ENCODE measurements at places on chromosomes 6 and 20.

DNA sequence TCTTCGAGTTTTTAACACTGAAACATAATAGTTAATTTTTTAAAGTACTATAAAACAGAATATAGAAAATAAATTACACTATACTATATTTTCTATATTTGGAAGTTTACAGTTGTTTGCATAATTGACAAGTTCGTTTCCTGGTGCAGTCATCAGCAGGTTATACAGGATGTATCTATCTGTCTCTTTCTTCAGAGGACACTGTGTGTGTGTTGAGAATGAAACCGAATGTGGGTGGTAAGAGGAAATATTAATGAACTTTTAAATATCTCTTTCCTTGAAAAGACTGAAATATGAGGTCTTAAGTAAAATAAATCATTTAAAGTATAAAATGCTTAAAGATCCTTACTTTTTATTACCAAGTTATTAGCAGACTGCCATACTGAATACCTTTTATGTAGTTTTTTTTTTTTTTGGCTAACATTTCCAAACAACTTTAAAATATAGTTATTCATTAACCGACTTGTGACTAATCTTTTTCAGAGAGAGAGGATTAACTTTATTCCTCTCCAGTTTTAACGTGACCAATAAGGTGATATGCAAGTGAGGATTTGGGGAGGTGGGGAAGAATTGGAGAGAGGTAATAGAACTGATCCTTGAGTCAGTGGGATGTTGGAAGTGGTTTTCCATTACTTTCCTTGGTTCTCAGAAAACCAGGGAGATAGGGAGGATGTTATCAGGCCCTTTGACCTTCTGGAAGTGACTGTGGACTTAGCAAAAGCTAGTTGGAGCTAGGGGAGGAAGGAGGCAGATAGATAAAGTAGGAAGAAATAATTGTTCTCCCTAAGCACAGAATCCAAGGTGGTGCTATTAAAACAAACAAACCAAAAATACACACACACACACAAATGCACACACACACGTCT, 380.0 kb upstream of the FLRT3 start:
- DNase-seq = no peak

GRCh38 chr20:34717230-34718095, 13.3 kb downstream of the TP53INP2 start:
- no peak for DNase-seq

DNA sequence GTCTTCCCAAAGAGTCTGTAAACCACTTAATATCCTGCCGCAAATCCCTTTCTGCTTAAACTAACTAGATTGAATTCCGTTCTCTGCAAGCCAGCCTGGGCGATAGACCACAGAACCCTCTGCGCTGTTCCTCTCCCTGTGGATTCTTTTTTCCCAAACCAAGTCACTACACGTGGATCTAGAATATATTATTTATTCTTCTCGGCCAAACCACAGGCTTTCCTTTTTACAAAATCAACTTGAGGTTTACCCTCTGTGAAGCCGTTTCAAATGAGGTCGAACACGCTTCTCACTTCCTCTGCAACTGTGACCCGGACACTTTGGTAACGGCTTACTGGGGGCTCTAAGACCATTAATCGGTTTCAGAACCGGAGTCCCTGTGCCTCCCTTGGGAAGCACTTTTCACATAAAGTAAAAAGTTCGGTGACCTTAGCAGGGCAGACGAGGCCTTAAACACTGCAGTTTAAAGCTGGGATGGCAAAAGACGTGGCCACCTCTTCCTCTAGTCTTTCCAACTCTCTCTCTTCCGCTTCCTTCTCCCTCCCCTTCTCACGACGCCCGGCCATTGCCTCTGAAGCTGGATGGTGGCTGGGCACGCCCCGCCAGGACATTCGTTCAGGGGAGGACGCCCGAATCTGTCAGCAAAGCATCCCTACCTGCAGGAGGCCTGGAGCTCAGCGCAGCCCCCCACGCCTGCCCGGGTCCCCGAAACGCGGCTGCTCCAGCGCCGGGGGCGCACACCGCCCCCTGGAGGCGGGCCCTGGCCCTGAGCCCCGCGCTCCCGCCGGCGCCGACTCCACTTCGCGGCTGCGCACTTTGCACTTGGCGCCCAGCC, 55.0 kb upstream of the FOXC1 start:
- peak; percentile 88 for DNase-seq

GRCh38 chr6:87731080-87731479, 29.0 kb upstream of the AKIRIN2 start:
- DNase-seq = no peak

GRCh38 chr20:16563066-16563806, 10.0 kb downstream of the KIF16B start:
- DNase-seq = no peak

- no peak for DNase-seq
These were observed 296.2 kb downstream of the FARS2 start for GRCh38 chr6:5557506-5557905.

DNA sequence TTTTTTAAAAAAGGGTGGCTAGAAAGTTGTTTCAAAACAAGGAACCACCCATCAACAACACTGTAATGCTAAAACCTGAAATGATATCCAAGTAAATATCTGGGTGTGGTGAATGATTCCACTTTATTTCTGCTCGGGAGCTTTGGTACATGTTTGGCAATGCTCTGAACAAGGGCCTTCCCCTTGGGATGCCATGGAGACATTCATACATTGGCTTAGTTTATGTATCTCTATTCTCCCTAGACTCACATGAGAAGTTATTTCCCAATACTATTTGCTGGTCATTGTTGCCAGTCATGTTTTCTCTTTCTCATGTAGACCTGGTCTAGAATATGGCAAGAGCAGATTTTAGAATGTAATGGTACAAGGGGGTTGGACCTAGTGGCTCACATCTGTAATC, 22.9 kb downstream of the ADTRP start:
- DNase-seq = no peak

DNA sequence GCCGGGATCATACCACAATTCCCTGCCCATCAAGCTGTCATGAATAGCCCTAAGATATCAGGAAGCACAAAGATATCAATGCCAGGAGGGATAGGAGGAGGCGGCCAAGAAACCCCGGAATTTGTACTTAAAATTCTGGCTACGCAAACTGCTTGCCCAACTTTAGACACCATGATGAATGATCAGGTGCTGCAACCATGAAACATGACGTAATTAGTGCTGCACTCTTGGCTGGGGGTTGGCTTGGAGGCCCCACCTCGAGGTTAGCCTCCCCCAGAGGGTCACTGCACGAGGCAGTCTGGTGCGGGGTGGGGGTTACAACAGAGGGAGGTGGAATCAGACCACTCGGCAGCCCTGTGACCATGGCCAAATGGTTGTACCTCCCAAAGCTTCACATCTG, 8.9 kb downstream of the SIRPA start:
- DNase-seq = no peak

GRCh38 chr6:107716688-107717089, 107.4 kb downstream of the SCML4 start:
- DNase-seq = no peak

DNA sequence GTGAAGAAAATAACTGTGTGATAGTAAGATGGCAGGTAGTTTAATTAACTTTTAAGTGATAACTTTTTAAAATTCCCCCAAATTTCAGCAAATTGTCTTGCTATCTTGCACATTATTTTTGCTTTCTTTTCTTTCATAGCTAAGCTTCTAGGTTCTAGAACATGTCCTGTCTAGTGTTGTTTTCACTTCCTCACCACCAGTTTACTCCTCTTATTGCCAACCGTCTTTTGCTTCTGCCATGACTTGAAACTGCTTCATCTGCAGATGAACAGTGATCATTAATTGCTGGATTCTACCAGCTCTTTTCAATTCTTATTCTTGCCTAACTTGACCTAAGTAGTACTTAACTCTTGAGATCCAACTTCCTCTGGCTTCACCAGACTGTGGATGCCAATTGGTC, 137.8 kb downstream of the CENPW start:
- no peak for DNase-seq

DNA sequence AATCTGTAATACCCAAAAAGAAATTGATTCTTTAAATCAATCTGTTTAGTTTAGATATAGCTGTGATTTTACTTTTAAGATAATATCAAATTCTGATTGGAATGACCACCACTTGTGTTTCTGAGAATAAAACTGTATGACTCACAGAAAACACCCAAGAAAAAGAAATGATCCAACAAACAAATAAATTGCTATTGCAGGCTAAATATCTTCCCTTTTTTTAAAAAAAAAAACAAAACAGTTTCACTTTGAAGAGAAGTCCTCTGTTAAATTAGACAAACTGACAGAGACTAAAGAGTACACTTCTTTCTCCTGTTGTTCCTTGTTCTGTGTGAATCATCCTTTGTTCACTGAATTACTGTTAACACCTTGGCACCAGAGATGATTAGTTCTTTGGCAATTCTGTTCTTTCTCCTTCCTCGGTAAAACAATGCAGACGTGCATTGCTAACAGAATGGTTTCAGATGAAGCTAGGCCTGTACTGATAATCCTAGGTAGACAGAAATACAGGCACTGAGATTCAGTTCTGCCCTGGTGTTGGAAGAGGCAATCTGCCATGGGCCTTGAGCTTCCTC, 895.2 kb upstream of the CITED2 start:
- DNase-seq = no peak

- no peak for DNase-seq
These were observed 309.7 kb downstream of the SLC35F1 start for GRCh38 chr6:118216751-118217150.

DNA sequence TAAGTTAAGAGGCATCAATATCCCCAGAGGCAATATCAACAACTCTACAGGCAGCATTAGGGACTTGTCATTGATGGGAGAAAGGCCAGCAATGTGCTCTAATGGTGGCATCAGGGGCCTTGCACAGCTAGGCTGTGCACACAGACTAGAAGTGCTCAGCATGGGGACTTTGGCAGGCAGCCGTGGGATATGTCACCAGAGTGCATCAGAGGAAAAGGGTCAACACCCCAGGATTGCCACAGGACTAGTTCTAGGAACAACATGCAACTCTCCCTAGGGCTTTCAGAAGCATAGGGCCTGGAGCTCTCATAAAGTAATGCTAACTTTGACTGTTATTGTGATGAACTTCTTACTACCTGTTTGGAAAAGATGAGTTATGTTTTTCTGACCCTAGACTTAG, 32.2 kb upstream of the OSTM1 start:
- no peak for DNase-seq

DNA sequence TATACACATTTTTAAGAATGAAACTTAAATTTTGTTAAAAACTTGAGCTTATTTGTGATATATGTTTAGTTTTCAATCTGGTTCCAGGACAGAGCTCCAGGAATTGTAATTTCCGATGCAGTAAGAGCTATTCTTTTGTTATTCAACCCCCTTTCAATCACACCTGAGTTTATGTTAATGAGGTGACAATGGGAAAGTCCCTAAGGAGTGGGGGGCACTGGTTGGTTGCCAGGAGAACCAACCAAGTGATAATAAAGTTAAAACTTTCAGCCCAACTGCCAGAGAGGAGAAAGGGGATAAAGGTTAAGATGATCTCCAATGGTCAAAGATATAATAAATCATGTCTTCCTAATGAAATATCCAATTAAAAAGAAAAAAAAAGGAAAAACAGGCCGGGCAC, 19.8 kb downstream of the MDN1 start:
- DNase-seq = no peak

- DNase-seq = peak; percentile 14
These were observed 20.2 kb upstream of the HLA-DOA start for GRCh38 chr6:33029328-33030184.

DNA sequence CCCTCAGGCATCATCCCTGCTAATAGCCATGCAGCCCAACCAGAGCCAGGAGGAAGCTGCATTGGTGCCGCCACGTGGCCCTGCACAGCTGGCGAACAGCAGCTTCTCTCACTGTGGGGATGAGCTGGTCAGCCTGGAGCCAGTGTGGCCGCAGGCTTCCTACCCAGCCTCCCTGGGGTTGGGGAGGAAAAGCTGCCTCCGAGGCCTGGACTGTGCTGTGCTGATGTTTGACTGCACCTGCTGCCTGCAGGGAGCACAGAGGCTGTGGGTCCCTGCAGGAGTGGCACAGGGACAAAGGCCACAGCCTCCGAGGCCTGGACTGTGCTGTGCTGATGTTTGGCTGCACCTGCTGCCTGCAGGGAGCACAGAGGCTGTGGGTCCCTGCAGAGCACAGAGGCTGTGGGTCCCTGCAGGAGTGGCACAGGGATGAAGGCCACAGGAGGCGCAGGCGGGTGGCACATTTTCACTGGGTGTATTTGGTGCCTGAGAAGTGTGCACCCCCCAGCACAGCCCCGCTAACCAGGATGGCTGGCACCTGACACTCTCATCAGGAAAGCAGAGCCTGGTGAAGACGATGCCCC, 83.9 kb downstream of the DLL1 start:
- no peak for DNase-seq

GRCh38 chr6:47133230-47134000, 91.3 kb upstream of the ADGRF1 start:
- DNase-seq = no peak

DNA sequence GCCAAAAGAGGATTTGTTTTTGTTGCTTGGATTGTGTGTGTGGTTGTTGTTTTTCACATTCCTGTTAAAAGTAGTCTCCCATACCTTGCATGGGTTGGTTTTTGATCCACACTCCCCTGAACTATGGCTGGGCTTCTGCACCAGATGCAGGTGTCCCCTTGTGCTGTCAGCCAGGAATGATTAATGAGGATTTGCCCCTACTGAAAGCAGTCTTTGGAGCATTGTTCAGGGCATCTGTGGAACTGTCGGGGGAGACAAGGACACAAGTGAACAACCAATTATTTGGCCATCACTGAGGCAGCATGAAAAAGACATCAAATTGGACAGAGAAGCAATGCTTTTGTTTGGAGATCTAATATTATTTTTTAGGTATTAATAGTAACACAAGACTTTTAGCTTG, 373.2 kb upstream of the MMS22L start:
- no peak for DNase-seq

- no peak for DNase-seq
These were observed 205.1 kb upstream of the GMDS start for GRCh38 chr6:2450546-2450945.

GRCh38 chr20:49272654-49273053, 5.2 kb downstream of the ZNFX1 start:
- DNase-seq = no peak

Measured in hindlimb muscle (tissue), 1 donor.